Urinary bladder (tissue), 4 donors: ENCODE measurements at places on chromosomes 2 and 18.

DNA sequence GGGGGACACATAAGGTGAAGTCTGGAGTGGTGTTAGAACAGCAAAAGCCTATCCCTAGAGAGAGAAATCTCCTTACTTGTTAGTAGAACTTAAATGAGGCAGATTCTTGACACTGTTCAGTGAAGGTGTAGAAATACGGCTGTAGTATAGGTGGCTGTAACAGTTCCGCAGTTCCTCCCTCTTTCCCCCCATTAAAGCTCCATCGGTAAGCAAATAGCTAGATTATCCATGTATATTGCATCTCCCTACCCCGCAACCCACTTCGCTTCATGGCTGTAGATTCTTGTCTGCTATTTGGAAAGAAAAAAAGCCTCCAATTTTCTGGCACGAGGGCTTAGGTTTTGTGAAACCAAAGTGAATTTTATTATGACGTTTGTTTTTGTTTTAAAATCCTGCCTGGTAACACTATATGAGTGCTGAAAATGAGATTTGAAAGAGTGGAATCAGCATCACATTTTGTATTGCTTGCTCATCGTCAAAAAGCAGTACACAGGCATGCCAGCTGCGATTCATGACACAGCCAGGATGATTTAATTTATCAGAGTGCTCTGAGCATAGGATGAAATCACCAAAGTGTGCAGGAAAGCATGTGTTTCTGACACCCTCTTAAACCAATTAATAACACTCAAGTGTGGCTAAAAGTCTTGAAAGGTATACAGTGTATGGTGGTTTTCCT lies 1.4 kb downstream of the FAM171B start:
- no peak for DNase-seq

DNA sequence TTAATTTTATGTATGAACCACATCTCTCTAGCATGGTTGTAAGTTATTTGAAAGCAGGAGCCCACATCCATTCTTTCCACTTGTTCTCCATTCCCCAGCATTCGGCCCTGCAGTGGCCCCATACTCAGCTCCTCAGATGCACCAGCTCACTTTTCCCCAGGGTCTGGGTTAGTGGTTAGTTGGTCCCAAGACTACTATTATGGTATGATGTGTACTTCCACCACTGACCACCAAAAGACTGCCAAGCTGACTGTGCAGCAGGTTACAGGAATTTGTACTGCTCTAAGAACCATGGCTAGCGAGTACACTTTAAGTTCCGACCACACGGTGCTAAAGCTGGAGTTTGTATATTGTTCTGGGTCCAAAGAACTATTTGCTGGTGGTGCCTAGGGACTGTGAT lies 413.6 kb upstream of the TCF4 start:
- no peak for DNase-seq

DNA sequence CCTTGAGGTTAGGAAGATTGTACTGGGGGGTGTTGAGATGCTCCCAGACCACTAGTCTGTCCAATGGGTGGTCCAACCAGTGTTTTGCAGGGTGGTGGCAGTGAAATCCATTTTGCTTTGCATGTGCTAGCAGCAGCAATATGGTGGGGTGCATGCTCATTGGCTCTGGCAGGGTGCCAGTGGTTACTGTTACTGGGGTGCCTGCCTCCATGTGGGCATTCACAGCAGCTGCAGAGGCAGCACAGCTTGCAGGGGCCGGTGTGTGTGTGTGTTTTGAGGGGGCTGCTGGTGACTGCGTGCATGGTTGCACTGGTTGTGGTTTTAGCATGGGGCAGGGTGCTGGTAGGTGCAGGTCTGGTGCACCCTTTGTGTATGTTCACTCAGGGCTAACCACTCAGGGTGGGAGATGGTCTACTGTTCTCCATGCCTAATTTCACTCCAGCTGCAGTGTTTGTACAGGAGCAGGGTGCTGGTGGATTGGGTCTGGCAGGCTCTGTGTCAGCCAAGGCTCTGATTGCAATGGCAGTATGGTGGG lies 265.4 kb downstream of the NUP35 start:
- DNase-seq, result no peak

DNA sequence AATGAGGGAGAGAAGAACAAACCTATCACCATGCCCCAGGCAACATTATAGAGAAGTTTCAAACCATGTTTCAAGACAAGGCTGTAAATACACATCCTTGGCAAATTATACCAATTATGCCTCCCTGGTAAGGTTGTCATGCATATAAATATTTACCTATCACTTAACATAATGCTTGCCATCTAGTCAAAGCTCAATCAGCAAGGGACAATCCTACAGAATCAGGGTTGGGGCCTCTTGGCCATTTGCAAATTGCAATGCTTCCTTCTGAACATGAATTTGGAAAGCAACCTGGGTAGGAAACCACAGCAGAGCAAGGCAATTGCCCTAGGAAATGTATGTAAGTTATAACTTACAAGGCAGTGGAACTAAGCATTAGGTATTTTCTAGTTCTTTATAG lies 907.2 kb upstream of the CDH2 start:
- DNase-seq, result no peak

DNA sequence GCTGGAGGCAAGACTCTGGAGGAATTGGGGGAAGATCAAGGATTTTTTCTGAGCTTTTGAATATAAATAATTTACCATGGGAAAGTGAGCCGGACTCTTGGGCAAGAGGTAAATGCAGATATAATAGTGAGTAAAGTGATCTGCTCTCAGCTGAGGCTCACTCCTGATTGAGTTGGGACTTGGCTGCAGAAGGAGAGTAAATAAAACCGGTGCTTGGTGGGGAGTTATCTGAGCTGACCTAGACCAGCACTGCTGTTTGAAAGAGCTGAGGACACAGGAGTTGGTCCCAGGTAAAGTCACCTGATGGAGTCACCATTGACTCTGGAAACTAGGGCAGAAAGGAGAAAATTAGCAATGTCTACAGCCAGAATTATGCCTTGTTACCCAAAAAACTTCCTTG lies 57.3 kb upstream of the LRPPRC start:
- DNase-seq, result no peak

DNA sequence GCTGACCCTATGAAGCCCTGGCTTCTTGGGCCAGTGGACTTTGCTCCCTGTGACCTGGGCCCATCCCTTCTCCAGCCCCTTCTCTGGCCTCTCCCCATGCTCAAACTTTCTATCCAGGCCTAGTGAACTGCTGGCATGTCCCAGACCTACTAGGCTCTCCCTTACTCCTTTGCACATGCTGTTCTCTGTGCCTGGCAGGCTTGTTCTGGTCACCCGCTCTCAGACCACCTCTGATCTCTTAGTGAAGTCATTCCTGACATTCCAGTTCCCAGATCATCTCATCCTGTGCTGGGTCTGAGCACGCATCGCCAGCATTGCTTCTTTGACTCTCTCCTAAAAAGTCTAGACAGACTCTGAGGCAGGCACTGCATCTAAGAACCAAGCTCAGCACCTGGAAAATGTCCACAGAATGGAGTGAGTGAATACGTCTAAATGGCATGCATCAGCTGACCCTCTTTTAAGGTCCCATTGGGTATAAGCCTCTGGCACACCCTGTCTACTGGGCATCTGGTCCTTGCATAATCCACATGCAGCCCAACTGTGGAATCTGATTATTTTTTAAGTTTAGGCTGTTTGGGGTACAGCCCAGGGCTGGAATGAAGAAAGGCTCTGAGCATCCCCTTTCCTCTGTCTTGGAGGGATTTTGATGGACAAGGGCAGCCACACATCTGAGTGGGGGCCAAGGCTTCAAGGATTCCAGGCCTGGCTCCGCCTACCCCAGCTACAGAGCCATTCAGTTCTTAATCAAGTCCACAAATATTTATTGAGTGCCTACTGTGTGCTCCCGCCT lies 130.6 kb upstream of the HAAO start:
- DNase-seq, result no peak

DNA sequence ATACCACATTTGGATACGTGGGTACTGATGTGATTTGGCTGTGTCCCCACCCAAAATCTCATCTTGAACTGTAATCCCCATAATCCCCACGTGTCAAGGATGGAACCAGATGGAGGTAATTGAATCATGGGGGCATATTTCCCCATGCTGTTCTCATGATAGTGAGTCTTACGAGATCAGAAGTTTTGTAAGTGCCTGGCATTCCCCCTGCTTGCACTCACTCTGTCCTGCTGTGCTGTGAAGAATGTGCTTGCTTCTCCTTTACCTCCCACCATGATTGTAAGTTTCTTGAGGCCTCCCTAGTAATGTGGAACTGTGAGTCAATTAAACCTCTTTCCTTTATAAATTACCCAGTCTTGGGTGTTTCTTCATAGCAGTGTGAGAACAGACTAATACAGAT lies 70.3 kb downstream of the CHST9 start:
- DNase-seq, result no peak

- DNase-seq, result no peak
These were observed 495.7 kb upstream of the SMIM21 start for GRCh38 chr18:75923169-75923568.

DNA sequence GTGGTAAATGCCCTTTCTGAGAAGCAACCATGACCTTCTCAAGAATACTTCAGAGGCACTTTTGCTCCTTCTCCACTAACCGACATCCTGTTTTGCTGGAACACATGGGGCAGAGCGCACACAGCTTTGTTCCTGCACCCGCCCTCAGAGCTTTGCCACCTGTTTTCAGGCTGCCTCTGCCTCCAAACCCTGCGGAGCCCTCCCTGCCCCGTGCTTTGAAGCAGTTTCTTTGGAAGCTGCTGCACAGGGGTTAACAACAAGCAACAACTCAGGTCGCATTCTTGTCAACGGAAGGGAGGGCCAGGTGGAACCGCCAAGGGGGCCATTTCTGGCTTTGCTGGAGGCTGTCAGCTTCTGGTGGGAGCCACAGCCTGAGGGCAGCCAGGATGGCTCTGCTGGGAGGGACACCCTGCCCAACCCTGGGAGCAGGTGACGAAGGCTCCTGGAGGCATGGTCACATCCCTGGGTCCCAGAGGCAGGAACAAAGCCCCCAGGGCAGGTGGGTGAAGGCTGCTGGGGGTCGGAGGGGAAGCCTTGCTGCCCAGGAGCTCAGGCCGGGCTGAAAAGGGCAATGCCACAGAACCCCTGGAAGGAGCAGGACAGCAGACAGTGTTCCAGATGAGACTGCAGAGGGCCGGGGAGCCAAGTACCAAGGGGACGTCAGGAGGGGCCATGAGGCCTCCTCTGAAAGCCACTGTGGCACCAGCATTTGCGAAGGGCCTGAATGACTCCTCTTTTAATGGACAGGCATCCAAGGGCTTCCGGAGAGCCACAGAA lies 46.8 kb downstream of the MRPS5 start:
- no peak for DNase-seq

GRCh38 chr2:16135913-16136310 lies 195.6 kb downstream of the MYCN start:
- no peak for DNase-seq

GRCh38 chr2:165268754-165269153 lies 29.5 kb downstream of the SCN2A start:
- DNase-seq, result no peak

- DNase-seq, result no peak
These were observed 2.2 kb downstream of the UBXN4 start for GRCh38 chr2:135743860-135744259.

DNA sequence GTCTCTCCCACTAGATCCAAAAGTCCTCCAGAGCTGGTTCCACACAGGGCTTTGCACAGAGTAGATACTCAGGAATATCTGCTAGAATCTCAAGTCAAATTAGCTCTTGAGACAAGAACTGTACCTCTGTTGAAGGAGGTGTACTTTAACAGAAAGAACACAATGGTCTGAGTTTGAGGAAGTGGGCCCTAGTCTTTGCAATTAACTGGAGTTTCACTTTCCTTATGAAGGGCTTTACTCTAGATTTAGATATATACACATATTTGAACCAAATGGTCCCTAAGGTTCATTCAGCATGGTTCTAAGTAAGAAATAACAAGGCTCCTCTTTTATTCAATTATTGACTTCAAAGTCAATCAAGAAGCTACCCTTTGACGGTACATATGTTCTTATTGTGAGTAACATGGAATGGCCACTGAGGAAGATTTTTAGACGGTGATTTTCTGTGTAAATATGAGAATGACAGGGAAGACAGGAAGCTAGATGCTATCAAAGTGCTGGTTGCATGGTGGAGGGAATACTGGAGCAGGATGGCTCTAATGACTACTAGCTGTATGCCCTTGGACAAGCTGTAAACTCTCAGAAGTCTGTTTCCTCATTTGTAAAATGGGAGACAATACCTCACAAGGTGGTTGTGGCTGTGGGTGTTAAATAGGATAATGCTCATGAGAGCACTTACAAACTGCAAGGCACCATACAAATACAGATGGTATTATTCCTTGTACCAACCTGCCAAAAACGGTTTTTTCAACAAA lies 73.5 kb upstream of the SERTAD2 start:
- no peak for DNase-seq

GRCh38 chr2:180463608-180464007 lies 456.5 kb upstream of the CWC22 start:
- DNase-seq, result peak; percentile 50

DNA sequence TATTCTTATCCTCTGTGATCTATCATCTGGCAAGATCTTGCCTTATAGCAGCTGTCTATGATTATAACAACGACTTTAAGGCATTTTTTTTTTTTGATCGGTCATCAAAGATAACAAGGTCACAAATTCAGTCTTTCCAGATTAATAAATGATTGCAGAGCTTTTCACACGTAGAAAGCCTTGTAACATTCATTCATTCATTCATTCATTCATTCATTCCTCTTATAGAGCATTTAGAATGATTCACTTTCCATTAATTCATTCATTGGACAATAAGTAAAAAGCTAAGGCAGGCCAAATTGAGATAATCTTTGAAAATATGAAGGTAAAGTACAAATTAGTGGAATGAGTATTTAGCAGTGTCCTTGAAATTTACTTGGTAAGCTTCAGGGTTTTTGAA lies 223.7 kb downstream of the NUP35 start:
- DNase-seq, result no peak

- DNase-seq, result no peak
These were observed 8.7 kb downstream of the PTH2R start for GRCh38 chr2:208415255-208415654.

- DNase-seq, result no peak
These were observed 62.6 kb downstream of the SLC40A1 start for GRCh38 chr2:189517847-189518535.

- no peak for DNase-seq
These were observed 2.2 kb downstream of the IL1F10 start for GRCh38 chr2:113069676-113070605.

DNA sequence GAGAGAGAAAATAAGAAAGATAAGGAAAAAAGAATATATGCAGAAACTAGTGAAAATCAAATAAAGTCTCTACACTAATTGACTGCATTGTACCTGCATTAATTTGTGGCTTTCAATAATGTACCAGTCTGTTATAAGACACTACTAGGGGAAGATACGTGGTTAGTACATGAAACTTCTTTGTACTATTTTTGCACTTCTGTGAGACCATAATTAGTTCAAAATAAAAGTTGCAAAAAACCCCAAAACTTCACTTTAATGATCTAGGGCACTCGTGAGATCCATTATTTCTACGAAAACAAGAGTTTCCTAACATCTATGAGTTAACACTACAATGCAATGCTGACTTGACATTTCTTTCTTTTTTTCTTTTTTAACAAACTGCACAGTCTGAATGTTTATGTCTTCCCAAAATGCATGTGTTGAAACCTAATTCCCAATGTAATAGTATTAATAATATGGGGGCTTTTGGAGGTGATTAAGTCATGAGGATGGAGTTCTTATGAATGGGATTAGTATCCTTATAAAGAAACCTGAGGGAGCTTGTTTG lies 162.8 kb upstream of the LRRTM1 start:
- DNase-seq, result no peak

GRCh38 chr18:23822590-23823385 lies 133.5 kb downstream of the LAMA3 start:
- no peak for DNase-seq
